Right kidney (tissue), 9 donors: ENCODE measurements at places on chromosomes 1 and 21.

GRCh38 chr1:15757016-15757543 is 1.5 kb upstream of the FBLIM1 start:
- DNase-seq: no peak

DNA sequence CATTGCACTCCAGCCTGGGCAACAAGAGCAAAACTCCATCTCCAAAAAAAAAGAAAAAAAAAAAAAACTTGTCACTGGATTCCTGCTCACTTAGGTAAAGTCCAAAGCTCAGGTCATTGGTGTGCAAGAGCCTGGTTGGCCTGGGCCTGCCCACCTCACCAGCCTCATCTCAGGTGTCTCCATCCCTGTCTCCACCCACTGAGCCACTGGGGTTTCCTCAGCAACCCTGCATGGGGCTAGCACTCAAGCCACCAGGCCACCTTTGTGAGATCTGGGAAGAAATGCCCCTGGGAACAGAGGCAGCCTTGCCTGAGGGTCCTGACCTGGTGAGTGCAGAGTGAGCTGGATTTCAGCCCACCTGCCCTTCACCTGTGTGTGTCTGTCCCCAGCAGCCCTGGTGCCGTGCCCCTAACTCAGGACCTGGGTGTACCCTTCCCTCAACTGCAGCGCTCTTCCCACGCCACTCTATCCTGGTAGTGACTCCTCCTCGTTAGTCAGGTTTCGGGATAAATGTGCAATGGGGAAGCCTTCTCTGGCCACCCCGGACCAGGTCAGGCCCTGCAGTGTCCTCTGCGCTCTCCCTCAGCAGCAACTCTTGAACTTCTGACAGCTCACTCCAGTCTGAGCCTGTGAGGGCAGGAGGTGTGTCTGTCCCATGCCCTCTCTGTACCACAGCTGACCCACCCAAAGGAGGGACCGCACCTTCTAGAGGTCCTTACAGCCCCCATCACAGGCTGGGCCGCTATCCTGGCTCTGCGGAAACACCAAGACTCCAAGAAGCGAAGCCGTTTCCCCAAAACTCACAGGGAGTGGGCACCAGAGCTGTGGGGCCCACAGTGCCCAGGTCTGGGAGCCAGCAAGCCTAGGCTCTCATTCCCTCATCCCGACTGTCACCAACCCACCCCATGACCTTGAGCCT is 3.3 kb downstream of the PDZK1IP1 start:
- DNase-seq: no peak

- DNase-seq: no peak
Measured at GRCh38 chr1:193251950-193252349, 65.5 kb upstream of the B3GALT2 start.

GRCh38 chr1:224816062-224816461 is 113.4 kb upstream of the DNAH14 start:
- DNase-seq: no peak

- no peak for DNase-seq
Measured at GRCh38 chr1:67051196-67051595, 2.8 kb downstream of the SLC35D1 start.

DNA sequence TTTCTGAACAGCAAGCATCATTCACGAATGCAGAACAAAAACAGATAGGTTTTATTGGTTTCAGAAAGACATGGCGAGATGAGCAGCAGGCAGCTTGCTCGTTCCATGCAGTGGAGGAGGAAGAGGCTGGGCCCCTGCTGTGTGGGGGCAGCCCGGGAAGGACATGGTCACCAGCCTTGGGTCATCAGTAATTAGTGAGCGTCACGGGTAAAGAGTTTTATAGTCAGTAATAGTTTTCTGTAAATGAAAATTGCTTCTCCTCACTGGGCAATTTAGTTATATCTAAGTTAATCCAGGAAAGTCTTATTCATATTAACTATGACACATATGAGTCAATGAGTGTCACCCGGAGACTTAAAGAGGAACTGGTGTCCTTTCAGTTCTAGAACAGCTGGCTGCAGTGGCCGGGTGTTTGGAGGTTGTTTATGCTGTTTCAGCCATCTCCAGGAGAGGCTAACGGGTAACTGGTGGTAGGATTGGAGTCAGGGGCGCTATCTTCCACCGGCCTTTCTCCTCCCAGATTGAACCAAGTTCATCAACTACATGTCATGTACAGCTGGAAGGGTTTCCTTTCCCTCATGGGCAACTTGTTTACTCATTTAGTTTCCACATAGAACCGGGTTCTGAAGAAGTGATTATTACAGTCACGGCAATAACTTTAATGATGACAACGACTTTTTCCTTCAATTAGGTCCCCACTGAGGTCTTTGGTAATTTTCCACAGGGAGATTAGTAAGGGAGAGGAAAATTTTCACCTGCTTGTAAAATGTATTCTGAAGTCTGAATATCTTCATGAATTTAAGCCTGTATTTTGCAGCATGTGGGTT is 34.6 kb upstream of the SLC45A1 start:
- DNase-seq: peak; percentile 35

- DNase-seq: no peak
Measured at GRCh38 chr1:89922911-89923310, 72.0 kb upstream of the ZNF326 start.

DNA sequence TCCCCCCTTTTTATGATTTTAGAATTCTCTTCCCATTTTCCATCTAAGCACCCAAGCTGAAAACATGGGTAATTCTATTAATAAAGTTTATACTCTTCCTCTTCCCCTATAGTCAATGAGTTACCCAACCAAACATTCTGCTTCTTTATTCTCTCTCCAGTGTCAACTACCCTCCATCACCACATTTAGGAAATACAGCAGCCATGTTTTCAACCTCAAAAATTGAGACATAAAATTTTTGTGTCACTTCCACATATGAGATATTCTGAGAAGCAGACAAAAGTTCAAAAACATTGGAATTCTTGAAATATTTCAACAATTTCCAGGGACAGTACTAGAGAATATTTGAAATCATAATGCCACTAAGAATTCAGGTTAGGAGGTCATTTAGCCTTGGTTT is 64.8 kb upstream of the ATP1A1 start:
- no peak for DNase-seq

DNA sequence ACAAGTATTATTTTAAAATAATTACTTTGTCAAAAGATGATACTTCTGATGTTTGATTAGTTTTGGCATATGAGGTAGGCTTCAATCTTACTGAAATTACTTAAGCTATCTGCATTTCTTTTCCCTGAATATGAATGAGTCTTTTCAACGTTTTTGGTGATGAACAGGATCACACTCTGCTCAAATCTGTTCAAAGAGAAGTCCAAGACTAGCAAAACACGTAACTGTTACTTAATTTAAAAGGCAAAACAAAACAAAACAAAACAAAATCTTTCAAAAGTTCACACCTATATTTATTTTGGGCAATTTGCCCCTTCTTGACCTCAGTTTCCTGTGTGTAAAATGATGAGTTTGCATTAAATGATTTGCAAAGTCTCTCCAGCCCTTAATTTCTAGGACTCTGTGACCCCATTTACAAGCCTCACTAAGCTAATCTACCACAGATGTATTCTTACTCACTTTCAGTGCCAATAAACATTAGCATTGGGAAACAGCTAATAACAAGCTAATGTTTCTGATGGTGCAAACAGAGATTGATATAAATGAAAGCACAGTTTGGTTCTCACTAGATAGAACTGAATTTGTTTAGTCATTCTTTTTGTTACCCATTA is 865.4 kb downstream of the LTN1 start:
- no peak for DNase-seq

GRCh38 chr1:209168204-209168603 is 415.3 kb upstream of the CAMK1G start:
- no peak for DNase-seq

DNA sequence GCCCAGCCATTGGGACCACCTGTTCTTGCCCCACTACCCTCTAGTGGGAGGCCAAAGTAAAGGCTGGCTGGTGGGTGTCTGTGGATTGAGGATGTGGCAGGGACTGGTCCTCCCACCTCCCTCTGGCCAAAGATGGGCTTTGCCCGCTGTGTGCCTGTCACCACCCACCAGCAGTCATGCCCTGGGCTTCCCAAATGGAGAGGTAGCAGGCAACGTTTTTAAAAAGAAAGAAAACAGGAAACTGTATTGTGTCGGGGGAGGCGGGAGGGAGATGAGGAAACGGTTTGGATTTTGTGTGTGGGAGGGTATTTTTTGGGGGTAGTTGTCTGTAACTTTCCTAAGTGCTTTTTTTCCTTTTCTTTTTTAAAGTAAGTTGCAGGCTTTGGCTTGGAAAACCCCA is 30.1 kb downstream of the SZRD1 start:
- no peak for DNase-seq

DNA sequence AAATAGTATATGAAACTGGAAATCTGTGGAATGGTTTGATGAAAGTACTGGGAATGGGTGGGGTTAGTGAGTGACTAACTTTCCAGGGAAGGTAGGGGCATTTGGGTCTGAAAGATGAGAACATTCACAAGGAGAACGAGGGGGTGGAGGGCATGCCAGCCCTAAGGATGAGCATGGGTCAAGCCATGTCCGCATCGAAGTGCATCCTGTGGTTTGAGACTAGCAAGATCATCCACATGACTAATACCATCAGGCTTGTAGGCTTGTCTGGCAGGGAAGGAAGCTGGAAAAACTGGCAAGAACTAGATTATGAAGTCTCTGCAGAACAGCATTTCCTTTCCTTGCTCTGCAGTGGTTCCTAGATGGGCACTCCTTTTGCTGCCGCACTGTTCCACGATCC is 70.4 kb upstream of the UBE2U start:
- no peak for DNase-seq

DNA sequence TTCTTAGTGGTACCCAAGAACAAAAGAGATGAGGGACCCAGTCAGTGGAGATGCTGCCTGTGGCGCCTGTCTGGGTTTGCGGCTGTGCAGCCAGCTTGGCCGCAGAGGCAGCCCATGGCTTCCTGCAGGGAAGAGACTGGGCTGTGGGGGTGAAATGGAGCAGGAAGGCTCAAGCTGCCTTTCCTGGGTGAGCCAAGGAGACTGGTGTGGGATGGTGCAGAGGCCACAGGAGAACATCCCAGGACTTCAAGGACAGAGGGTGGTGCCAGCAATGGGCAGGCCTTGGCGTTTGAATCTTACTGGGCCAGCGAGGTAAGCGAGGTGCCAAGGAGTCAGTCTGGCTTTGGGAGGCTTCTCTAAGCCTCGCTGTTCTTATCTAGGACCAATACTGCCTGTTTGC is 26.4 kb downstream of the KCNA10 start:
- no peak for DNase-seq

GRCh38 chr1:100023482-100023881 is 53.7 kb downstream of the SLC35A3 start:
- DNase-seq: no peak

GRCh38 chr1:201614262-201615015 is 75.5 kb downstream of the NAV1 start:
- peak; percentile 49 for DNase-seq
